ENCODE measurements at places on chromosomes 12 and 14.

GRCh38 chr14:90697132-90697531 lies 119.1 kb downstream of the TTC7B start:
- H3K4me3 ChIP-seq, result no peak overlapping the region
- no peaks in the 10 kb centered on the region for H3K36me3 ChIP-seq
- DNase-seq, result no peak
- no peak overlapping the region for H3K27ac ChIP-seq
- H3K27me3 ChIP-seq, result no peaks in the 10 kb centered on the region
- peaks cover 20% of the 10 kb centered on the region for H3K4me1 ChIP-seq

GRCh38 chr14:32367516-32367915 lies 38.4 kb downstream of the AKAP6 start:
- peaks cover 17% of the 10 kb centered on the region for H3K4me1 ChIP-seq
- H3K27ac ChIP-seq, result no peak overlapping the region
- H3K36me3 ChIP-seq, result no peaks in the 10 kb centered on the region
- no peak for DNase-seq

GRCh38 chr12:19962192-19962591 lies 406.1 kb upstream of the PDE3A start:
- H3K4me1 ChIP-seq, result peaks cover 18% of the 10 kb centered on the region
- H3K27me3 ChIP-seq, result no peaks in the 10 kb centered on the region
- no peak for DNase-seq
- no peaks in the 10 kb centered on the region for H3K36me3 ChIP-seq
- H3K4me3 ChIP-seq, result no peak overlapping the region

DNA sequence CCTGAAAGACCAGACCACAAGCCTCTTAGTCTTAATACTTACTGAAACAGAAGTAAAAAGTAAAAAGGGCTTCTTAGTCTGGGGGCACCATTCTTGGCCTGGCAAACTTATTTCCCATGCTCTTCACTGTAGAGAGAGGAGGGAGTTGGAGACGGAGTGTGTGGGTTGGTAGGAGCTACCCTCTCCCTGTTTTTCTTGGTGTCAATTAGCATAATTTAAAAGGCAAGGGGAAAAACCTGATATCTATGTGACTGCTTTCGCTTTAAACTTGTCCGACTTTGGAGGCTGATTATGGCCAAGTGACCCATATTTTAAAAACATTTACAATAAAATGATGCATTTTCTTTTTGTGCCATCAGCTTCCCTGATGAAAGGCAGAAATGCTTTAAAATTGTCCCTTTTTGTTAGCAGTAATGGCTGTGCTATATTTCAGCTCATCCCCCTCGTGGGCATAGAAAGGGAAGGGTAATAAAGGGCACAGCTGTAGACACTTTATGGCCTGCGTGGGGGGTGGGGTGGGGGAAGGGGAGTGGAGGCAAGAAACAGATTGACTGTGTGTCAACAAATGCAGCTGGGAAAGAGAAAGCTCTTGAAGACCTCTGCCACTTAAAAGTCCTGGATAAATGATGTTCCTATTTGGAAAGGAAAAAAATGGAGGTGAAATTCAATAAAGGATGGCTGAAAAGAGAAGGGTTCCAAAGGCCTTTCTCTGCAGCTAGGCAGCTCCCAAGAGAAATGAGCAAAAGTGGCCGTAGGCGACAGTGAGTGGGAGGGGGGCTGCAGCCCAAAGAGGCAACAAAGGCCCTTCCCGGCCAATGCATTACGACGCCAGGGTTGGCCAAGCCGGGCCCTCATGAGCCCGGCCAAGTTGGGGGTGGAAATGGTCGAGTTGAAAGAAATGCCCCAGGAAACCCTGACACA lies 57.5 kb upstream of the TMEM263 start:
- H3K36me3 ChIP-seq, result no peaks in the 10 kb centered on the region
- no peak for DNase-seq
- H3K4me3 ChIP-seq, result no peak overlapping the region
- peaks cover 7% of the 10 kb centered on the region for H3K4me1 ChIP-seq
- H3K27ac ChIP-seq, result no peak overlapping the region

DNA sequence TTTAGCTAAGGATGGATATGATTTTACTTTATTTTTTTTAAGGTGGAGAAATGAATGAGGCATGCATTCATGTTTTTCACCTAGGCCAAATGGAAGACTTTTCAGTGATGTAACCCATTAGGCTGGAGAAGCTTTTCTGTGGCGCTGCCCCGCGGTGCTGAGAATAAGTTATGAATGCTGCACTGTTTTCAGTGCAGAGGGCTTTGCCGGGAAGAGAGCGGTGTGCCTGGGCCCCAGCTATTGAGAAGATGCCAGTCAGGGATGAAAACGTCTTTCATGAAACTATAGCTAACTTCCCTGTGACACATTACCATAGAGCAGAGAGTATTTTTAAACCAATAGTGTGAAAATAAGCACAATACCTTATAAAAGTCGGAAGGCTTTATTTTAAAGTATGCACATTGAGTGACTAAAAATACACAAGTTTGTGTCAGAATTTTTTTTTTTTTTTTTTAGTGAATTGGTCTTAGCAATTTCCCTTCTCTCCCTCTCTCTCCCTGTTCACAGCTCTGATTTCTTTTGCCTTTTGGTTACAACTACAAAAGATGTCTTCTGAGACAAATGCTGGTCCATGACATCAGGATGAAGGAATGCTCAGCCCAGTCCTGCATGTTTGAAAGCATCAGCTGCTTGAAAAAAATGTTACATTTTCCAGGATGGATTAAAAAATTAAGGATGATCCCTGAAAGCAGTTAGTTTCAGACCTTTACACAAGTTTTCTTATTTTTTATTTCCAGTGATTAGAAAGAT lies 48.3 kb downstream of the NPAS3 start:
- peaks cover 19% of the 10 kb centered on the region for H3K36me3 ChIP-seq
- H3K4me3 ChIP-seq, result no peak overlapping the region
- peak overlapping the region; percentile 92 for H3K27ac ChIP-seq
- peaks cover 42% of the 10 kb centered on the region for H3K4me1 ChIP-seq
